Hematopoietic multipotent progenitor cell treated with erythropoietin and hydrocortisone succinate and interleukin-3 and kit ligand, for 17 days (in vitro differentiated cells): ENCODE measurements at places on chromosomes 7 and 10.

DNA sequence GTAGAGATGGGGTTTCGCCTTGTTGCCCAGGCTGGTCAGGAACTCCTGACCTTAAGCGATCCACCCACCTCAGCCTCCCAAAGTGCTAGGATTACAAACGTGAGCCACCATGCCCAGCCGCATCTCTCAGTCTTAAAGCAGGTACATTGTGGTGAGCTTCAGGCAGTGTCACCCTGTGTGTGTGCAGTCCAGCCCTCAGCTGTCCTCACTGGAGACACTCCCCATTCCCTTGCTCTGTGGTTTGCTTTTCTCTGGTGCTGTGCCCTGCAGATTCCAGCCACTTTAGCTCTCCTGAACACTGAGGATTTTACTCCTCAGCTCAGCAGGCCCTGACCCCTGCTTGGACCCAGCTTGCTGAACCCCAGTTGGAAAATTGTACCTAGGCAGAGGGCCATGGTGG is 6.1 kb downstream of the TRRAP start:
- no peak for DNase-seq

DNA sequence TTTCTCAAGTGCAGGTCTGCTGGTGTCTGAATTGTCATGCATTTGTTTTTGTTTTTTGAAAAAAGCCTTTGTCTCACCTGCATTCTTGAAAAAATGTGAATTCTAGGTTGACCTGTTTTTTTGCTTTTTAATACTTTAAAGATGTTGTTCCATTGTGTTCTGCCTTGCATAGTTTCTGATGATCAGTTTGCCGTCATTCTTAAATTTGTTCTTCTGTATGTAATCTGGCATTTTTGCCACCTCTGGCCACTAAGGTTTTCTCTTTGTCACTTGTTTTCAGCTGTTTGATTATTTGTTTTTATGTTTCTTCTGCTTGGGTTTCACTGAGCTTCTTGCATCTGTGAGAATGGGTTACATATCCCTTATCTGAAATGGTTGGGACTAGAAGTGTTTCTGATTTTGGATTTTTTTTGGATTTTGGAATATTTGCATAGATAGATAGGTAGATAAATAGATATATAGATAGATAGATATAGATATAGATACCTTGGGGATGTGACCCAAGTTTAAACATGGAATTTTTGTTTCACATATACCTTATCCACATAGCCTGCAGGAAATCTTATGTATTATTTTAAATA is 16.5 kb downstream of the MGMT start:
- no peak for DNase-seq

DNA sequence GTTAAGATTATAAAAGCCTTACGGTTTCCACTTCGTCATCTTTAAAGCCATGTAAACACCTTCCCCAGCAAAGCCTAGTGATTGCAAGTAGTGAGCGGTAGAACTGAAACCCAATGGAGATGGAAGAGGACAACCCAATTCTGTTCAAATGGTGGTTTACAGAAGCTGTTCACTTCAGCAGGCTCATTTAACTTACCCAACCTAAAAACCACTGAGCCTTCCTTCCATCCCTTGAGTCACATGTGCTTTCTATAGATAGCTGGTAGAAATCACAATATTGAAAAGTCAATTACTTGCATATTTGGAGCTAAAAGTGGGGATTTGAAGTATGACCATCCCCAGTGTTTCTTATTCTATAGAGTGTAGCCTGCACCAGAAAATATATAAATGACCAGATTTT is 667.7 kb downstream of the SUGCT start:
- no peak for DNase-seq

DNA sequence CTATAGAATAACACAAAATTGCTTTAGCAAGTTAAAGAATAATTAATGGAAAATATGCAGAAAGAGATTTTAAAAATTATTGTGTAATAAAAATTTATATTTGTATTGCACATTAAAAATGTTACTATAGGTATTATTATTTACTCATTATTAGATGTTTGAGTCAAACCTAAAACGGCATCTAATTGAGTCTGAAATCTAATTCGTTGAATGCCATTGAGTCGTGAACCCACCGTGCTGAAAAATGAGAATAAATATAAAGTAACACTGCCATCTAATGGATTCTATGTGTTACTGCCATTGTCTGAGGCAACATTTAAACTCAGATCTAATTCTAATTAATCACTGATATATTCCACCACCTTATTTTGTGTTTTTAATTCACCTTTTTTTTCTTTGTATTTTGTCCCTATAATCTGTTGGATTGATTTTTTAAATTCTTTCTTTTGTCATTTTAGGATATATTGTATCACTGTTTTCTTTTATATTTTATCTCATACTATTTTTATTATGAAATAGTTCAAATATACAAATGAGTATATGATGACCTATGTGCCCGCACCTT is 62.2 kb downstream of the SAMD9 start:
- DNase-seq = peak; percentile 62

- DNase-seq = no peak
These were observed 95.2 kb upstream of the EGR2 start for GRCh38 chr10:62911210-62911963.

DNA sequence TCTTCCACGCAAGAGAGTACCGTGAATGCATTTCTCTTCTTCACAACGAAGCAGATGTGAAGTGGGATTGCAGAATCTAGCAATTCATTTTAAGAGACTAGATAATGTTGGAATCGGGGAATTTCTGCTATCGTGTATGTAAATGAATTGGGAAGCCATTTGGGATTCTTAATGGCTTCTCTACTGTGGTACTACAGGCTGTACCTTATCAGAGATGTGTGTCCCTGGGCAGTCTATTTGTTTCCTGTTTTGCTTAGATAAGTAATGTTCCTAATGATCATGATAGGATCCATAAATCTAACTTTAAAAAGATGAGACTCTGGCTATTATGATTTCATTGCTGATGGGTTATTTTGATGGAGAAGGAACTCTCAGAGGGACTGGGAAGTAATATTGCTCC is 320.6 kb downstream of the REEP3 start:
- DNase-seq = no peak

GRCh38 chr7:158016180-158017097 is 571.2 kb downstream of the PTPRN2 start:
- no peak for DNase-seq

GRCh38 chr7:128777156-128778123 is 1.8 kb upstream of the OPN1SW start:
- DNase-seq = no peak

GRCh38 chr10:5291501-5292195 is 73.1 kb upstream of the UCN3 start:
- no peak for DNase-seq

DNA sequence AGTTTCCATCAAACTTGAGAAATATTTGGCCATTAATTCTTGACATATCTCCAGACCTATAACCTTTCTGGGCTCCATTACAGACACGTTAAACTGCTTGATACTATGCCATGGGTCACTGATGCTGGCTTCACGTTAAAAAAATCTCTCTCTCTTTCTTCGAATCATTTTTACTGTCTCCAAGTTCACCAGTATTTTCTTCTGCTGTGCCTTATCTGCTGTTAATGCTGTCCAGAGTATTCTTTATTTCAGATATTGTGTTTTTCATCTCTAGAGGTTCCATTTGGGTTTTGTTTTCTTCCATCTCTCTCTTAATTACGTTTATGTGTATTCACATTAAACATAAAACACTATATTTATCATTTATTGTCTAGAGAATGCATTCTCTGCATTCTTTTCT is 12.8 kb upstream of the PRPF18 start:
- DNase-seq = no peak

GRCh38 chr7:4136036-4136435 is 546.1 kb upstream of the FOXK1 start:
- no peak for DNase-seq

GRCh38 chr10:71040343-71040742 is 152.0 kb upstream of the PCBD1 start:
- no peak for DNase-seq

GRCh38 chr7:3879355-3880075 is 578.5 kb downstream of the SDK1 start:
- no peak for DNase-seq

DNA sequence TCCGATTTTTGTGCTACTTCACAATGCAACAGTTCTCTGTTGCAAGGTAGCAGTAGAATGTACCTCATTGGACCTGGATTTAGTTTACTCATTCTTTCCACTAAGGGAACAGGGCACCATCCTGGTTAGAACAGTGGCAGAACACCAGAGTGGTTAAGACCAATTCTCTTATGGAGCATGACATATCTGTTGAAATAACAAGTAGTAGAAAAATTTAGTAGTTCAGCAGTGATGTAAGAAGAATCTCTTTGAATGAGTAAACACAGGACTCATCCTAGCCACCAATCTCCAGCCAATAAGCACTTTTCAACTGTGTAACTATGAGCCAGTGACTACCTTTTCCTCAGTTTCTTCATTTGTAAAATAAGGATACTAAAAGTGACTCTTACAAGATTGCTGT is 2.4 kb downstream of the ANKRD22 start:
- DNase-seq = no peak

DNA sequence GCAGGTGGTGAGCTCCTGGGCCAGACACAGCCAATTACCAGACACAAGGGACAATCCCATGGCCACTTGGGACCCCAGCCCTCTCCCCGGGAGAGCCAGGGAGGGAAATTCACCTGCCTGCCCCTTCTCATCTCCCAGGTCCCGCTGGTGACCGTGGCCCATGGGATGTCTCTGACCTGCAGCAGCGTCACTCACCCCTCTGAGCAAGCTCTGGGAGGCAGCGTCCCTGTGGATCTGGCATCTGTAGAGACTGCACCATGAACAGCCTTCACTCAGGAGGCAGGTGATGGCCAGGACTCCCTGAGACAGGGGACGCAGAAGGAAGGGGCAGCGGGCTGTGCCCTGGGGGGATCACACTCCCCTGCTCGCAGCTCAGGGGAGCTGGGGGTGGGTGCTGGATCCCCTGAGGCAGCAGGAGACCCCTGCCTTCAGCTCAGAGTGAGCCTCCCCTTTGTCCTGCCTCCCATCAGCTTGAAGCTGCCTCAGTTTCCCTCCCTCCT is 90.8 kb downstream of the FOXL3 start:
- DNase-seq = no peak

DNA sequence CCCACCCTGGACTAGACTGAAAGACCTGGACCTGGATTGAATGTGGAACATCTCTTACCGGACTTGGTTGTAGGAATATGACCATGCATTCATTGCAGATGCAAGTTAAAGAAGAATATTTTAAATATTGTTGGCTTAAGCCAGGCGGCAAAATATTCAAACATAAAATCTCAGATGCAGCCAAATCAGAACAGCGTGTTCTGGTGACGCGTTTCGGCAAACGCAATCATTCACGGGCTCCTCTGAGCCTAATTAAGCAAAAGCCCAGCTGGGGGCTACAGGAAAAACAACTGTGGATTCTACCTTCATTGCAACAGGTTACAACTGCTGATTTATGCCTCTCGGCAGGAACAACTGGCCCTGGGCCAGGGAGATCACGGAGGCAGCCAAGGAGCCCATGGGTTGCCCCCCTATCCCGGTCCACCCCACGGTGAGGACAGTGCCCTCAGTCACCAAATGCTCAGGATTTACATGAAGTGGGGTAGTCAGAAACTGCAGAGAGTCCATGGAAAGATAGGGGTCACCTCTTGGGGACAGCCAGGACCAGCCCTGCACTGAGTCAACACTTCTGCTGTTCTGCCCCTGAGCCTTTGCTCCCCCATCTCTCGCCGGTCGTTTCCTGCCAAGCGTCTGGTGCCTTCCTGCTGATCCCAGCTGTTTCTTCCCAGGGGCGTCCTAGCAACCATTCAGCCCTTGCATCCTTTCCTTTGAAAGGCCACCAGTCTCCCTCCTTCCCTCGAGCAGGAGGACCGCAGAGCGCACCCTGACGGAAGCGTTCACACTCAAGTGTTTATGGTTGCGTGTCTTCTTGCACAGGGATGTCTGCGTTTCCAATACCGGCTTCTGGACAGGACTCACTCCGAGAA is 64.4 kb upstream of the SFMBT2 start:
- no peak for DNase-seq

DNA sequence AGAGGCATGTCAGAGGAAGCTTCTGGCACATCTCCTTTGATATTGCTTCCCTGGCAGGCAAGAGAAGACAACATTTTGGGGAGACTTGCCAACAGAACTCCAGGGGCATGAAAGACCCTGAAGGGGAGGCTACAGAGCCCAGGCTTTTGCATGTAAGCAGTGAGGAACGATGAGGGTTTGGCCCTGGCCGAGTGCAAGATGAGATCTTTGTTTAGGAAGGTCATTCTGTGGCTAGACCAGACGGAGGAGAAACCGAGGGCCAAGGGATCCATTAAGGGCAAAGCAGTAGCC is 3.8 kb downstream of the SVIL start:
- no peak for DNase-seq

GRCh38 chr7:87231258-87231657 is 11.7 kb upstream of the TMEM243 start:
- no peak for DNase-seq

GRCh38 chr10:127908106-127908958 is 1.4 kb downstream of the PTPRE start:
- no peak for DNase-seq

- no peak for DNase-seq
These were observed 1.1 kb upstream of the GTF2I start for GRCh38 chr7:74656441-74656836.

DNA sequence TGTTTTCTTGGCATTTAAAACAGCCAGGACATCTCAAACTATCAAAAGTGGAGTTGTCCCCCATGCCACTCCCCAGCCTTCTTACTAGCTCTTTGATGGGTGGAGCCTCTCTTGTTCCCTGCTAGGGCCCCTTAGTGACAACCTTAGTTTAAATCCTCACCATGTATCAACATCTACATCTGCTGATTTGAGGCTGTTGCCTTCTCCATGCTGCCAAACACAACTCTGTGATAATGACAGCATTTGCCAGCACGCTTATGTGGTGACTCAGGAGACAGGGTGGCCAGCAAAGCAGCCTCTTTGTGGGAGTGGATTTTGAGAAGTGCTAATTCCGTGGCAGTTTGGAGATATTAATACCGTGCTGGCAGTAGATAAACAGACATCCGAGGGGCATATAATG is 145.4 kb downstream of the LRRC4 start:
- peak; percentile 50 for DNase-seq
